ENCODE measurements at places on chromosomes 6 and 20.

GRCh38 chr20:17958373-17959256, 10.0 kb downstream of the SNX5 start:
- DNase-seq, result no peak

GRCh38 chr6:152863618-152864326, 113.2 kb downstream of the VIP start:
- peak; percentile 49 for DNase-seq

- no peak for DNase-seq
Observed at GRCh38 chr20:63033794-63034709, 27.3 kb upstream of the BHLHE23 start.

GRCh38 chr20:15069355-15069754, 731.9 kb upstream of the FLRT3 start:
- DNase-seq, result no peak

- no peak for DNase-seq
Observed at GRCh38 chr6:124148236-124148957, 344.7 kb downstream of the NKAIN2 start.

DNA sequence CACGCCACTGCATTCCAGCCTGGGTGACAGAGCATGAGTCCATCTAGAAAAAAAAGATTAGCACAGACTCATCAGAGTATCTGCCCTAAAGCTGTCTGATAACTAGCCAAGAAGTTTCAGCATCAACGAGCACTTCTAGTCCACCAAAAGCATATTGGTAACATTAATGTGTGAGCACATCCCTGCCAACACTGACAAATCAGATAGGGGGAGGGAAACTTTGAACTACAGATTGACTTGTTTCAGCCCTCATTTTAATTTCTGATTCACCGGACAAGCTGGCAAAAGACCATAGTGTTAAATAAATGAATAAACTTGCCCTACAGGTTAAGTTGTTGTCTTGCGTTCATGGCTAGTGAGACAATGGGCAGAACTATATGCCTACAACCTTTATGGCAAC, 7.7 kb upstream of the SEC63 start:
- no peak for DNase-seq

DNA sequence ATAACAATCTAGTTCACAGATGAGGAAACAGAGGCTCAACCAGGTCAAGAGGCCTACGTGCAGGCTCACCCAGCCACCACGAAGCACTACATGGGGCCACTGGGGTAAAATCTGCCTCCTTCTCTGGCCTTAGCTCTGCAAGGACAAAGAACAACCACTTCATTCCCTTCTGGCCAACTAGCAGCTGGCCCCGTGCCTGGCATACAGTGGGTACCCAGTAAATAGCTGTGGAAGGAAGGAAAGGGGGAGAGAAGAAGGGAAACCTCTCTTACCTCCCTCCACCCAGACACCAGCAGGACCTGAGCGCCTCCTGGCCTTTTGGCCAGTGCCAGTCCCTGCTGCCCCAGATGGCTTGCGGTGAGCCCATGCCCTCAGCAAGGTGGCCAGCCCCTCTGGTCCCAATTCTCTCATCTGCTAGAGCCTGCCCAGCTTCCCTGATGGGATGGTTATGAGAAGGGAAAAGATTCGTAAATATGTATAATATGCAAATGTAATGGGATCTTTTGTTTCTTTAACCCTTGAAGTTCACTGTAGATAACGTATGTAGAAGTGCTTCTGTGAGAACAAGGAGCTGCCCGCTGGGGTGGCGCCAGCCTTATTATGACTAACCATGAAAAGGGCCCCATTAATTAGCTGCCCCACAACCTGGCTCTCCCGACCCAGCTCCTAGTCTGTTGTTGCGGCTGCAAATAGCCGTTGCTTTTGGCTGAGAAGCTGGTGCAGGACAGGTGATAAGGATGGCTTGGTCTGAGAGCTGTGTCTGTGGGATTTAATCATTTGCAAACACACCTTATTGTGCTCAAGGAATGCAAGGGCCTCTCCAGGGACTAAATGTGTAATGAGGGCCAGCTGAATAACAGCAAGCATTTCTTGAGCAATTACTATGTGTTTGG, 62.0 kb downstream of the DLGAP4 start:
- DNase-seq, result no peak

- no peak for DNase-seq
Observed at GRCh38 chr6:90677440-90677839, 90.6 kb upstream of the MAP3K7 start.

DNA sequence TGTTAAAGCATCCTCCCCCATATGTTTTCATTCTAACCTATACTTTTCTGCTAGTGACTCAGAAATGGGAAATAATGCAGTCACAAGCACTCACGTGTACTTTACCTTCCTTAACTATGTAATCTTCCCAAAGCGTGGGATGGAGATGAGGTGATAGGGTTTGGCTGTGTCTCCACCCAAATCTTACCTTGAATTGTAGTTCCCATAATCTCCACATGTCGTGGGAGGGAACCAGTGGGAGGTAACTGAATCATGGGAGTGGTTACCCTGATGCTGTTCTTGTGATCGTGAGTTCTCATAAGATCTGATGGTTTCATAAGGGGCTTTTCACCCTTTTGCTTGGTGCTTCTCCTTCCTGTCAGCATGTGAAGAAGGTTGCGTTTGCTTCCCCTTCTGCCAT, 35.4 kb downstream of the AGPAT4 start:
- DNase-seq, result no peak

DNA sequence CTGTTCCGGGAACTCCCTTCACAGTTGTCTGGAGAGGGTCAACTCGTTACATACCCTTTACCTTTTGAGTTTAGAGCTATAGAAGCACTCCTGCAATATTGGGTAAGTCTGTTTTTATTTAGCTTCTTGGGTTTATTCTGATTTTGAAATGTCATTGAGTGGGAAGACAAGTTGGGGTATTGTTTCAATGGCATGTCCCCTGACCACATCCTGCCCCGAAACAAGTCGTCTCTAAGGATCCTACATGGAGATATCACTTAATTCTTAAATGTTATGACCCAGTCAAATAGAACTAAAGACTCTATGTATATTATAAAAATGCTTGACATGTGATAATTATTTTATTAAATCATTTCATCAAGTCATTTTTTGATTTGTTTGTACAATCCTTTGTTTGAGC, 9.6 kb downstream of the MRS2 start:
- no peak for DNase-seq

DNA sequence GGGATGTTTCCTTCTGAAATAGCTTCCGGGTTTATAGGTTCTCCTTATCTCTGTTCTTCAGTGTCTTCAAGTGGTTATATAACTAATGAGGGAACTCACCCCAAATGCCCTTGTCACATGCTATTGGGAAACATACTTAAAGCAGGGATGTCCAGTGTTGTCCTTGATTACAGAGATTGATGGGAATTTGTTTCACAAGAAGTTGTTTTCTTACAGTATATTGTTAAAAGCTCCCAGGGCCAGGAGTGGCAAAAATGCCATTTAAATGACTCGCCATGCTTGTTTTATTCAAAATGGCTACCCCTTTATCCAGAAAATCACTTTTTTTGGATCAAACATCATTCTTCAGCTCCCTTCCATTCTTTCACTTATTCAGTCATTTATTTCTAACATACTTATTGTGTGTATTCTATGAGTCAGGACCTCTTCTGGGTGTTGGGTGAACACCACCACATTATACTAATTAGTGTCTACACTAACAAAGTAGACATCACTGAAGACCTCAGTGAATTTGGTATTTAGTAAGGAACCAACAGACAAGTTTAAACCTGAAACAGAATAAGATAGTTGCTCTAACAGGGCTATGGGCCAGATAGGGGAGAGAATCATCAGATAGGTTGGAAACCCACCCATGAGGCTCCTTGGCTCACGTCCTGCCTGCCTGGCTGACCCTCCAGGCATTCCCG, 791.1 kb downstream of the MAFB start:
- no peak for DNase-seq

DNA sequence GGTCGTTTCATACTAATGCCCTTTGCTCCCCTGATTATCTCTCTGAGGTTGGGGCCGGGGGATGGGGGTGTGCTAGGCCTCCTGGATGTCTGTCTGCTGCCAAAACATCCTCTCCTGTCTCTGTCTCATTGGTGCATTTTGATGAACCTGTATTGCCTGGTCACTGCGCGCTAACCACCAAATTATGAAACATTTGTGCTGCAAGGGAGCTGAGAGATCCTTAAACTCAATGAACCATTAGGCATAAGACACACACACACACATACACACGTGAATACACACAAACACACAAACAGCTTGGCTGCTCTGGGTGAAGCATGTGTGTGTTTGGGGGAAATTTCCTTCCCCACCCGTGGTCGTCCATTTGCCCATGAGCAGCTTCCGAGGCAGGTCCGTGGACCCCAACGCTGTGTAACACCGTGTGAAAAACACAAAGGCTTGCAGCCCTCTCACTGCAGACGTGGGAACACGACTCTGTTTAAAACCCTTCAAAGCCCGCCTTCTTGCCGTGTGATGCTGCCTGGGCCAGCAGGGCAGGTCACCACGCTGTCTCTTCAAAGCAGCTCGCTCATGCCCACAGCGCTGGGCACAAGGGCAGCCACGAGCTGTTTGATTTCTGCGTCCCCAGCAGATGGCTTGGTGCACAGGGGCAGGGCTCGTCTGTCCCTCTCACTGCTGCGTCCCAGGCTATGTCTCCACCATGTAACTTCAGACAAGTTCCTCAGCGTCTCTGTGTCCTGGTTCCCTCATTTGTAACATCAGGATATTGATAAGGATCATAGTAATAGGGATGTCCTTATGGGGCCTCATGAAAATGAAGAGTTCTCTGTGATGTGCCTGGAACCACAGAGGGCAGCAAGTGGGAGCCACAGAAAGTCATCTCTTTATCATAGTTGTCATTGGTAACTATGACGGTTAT, 96.8 kb downstream of the CDH26 start:
- no peak for DNase-seq

- no peak for DNase-seq
Observed at GRCh38 chr6:140180306-140180705, 805.9 kb upstream of the CITED2 start.

- DNase-seq, result no peak
Observed at GRCh38 chr20:37358366-37359150, 12.6 kb downstream of the SRC start.

GRCh38 chr6:44349904-44350649, 7.6 kb downstream of the SPATS1 start:
- DNase-seq, result no peak

GRCh38 chr6:116424001-116424400, 37.2 kb upstream of the CALHM6 start:
- DNase-seq, result no peak

GRCh38 chr6:38549795-38550194, 89.9 kb downstream of the BTBD9 start:
- DNase-seq, result no peak

DNA sequence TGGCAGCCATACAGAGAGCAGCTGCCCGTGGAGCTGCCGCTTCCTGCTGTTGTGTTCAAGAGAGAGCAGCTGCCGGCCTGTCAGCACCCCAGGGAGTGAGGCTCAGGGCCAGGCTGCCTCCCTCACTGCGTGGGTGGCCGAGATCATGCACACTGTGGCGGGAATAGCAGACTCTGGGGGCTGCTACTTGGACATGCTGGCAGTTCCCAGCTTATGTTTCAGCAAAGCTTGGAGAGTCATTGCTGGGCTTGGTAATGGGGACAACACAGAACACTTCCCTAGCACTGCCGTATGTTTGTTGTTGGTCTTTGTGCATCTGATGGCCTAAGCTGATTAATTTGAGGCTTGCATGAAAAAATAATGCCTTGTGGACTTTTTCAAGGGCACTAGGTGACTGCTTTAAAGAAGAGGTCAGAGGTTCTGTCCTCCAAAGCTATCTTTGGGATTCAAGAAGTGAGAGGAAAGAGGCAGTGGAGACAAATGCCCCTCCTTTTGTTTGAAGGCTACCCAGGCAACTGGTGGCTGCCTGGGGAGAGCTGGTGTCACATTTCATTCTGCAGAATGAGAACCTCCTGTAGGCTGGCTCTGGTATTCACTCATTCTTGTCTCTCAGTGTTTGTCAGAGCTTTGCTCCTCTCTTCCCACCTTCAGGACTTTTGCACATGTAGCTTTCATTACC, 18.8 kb downstream of the MRAP2 start:
- DNase-seq, result no peak

GRCh38 chr20:37319151-37319671, 26.7 kb upstream of the SRC start:
- no peak for DNase-seq

DNA sequence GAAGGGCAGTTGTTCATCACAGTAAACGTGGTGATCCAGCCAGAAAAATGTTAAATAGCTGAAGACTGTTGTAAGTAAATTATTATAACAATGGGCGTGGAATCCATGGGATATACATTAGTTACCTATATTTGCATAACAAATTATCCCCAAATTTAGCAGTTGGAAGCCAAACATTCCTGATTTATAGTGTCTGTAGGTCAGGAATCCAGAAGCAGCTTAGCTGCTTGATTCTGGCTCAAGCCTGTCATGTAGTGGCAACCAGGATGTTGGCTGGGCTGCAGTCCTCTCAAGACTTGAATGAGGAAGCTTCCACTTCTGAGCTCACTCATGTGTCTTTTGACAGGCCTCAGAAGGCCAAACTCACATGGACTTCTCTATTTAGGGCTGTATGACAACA, 6.9 kb upstream of the ADGRB3 start:
- no peak for DNase-seq

GRCh38 chr6:139640448-139640847, 266.0 kb upstream of the CITED2 start:
- DNase-seq, result no peak

GRCh38 chr6:6583836-6584235, 4.7 kb upstream of the LY86 start:
- DNase-seq, result peak; percentile 57

DNA sequence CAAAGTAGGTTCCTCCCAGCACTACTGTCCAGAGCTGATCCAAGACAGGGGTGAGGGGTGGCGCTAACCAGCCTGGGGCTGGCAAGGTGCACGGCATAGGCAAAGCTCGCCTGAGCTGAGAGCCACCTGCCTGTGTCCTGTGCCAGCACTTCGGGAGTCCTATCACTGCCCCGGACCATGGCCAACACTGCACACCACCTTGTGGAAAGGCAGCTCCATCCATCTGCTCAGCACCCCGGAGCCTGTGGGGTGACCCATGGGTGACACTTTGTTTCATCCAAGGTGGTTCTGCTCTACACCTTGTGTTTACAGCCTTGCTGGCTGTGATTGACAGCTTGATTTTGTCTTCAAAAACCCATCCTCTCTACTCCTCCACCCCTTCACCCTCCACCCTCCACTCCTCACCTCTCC, 32.9 kb upstream of the GATA5 start:
- no peak for DNase-seq

DNA sequence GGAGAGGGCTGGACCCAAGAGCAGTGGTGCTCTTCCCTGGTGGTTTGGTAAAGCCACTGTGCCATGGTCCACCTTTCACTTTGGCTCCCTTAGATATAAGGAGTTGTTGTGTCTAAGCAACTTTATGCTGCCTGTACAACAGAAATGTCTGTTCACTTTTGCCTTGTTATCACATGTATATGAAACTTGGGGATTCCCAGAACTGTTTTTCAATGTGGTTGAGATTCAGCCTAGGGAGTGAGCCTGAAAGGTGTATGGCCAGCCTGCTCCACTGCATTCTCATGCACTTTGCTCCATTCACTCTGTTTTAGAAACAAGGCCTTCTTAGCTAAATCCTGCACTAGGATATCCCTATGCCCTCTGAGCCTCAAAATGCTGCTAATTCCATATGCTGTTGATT, 234.5 kb upstream of the THEMIS start:
- DNase-seq, result no peak

- DNase-seq, result no peak
Observed at GRCh38 chr6:124987291-124987690, 25.1 kb downstream of the RNF217 start.

Measured in T-cell (primary cell).